Activated CD4-positive, alpha-beta T cell treated with anti-CD3 and anti-CD28 coated beads, Interleukin-2, amount 10 ng/mL, durations not matched to agents 24 days and 14 days (primary cell): ENCODE measurements at places on chromosomes 11 and 22. TPM values are rescaled to one million over a fixed set of nuclear protein-coding genes. Genes with fewer than 3 reads are reported as not detected.
A peak's percentile ranks its signal among the peaks of the same experiment; 100 is the strongest.

GRCh38 chr11:55854704-55855103 lies 16.2 kb downstream of the OR5D16 start:
- no peak for DNase-seq

DNA sequence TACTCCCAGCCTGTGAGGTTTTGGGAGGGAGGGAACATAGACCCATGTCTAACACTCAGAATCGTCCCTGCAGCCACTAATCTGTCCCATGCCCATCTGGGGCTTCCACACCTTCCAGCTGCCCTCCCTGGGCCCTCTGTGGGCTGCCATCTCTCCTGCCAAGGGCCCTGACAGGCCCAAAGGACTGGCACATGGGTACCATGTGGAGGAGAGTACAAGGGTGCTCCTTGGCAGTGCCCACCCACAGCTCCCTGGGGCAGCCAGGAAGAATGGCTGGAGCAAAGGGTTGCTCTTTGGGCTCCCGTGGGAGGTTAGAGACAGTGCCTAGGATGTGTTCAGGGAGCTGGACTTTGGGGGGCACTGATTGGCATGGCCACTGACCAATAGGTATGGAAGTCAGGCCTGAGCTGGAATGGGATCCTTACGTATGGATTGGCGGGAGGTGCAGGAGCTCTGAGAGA lies 56.8 kb downstream of the CD82 start:
- DNase-seq, result peak; percentile 54

GRCh38 chr11:67117672-67118180 lies 1.3 kb upstream of the KDM2A start:
- DNase-seq, result peak; percentile 77

DNA sequence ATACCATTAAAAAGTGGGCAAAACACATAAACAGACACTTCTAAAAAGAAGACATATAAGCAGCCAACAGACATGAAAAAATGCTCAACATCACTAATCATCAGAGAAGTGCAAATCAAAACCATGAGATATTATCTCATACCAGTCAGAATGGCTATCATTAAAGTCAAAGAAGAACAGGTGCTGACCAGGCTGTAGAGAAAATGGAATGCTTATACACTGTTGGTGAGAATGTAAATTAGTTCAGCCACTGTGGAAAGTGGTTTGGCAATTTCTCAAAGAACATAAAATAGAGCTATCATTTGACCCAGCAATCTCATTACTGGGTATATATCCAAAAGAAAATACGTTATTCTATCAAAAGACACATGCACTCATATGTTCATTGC lies 13.5 kb downstream of the OR2AT4 start:
- no peak for DNase-seq

CRYBB2 gene
- not detected in 2 replicates for total RNA-seq

APOL4 gene
- 0.17 TPM in 1 of 2 replicates, not detected in the other for total RNA-seq

GRCh38 chr11:73582653-73583052 lies 15.3 kb downstream of the FAM168A start:
- DNase-seq, result no peak

DNA sequence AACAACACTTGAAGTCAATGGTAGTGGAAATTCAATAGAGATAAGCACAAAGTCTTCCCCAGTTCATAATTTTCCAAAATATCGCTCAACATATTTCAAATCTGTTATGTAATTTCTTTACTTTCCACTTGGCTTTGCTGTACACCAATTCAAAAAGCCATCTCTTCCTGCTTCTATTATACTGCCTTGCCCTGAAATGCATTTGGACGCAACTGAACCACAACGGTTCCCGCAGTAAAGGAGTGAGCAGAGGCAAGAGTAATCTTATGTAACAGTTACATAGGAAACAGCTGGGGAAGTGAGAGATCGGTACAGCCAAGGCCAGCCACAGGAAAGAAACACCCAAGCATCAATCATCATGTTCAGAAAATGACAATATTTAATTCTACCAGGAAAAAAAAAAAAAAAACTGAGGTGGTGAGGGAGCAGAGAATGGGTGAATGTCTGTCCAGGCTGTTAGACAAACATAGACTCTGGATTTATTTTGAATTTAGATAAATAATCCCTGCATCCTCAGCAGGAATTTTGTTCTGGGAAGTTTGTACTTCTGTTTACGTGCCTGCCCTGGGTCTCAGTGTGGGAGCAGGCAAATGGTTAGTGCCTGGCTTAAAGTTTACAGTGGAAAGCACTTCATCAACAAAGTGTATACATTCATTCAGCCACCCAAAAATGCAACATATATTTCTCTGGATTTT lies 392.2 kb downstream of the ETS1 start:
- DNase-seq, result peak; percentile 84

TPBGL gene
- 0.19 and 0.61 TPM in 2 replicates for total RNA-seq

DNA sequence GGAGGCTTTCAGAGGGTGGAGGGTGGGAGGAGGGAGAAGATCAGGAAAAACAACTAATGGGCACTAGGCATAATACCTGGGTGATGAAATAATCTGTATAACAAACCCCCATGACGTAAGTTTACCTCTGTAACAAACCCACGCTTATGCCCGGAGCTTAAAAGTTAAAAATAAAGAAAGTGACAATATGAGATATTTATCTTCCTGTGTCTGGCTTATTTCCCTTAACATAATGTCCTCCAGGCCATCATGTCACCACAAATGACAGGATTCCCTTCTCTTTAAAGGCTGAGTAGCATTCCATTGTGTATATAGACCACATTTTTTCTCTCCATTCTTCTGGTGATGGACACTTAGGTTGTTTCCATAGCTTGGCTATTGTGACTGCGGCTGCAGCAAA lies 79.5 kb downstream of the BARX2 start:
- DNase-seq, result no peak

CCDC87 gene
- 0.19 and 0.21 TPM in 2 replicates for total RNA-seq

DBX1 gene
- total RNA-seq, result not detected in 2 replicates

KCTD17 gene
- total RNA-seq, result 63.2 and 66.5 TPM in 2 replicates

- no peak for DNase-seq
These were observed 310.1 kb upstream of the SORL1-AS1 start for GRCh38 chr11:121762820-121763219.

PTPRCAP gene
- 85.1 and 90.3 TPM in 2 replicates for total RNA-seq

- DNase-seq, result no peak
These were observed 7.2 kb downstream of the SNAP29 start for GRCh38 chr22:20865875-20866445.

DNA sequence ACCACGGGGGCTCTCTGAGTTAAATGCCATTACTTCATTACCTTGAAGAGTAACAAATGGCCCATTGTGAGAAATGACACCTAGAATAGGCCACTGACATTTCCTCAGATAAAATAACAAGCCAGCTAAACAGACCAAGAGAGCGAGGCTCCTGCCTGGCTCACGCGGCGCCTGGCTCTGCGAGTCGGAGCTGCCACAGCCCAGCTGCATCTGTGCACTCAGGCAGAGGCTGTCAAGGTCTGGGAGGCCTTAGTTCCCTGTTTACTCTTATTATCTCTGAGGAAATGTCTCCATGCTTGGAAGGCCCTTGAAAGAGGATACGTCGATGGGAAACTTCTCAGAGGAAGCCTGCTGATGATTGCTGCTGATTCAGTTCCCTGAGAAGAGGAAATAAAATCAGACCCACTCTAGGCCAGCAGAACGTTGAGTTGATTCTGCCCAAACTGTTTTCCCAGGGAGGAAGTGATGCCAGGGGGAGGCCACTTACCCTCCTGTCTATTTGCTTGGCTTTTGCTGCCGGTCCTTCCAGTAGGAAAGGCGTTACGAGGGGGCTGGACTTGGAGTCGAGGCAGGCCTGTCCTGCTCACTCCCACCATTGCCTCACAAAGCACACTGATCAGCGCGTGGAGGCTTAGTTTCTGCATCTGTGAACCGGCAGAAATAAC lies 208.8 kb downstream of the TBC1D22A start:
- no peak for DNase-seq

GRCh38 chr11:41775296-41775695 lies 315.8 kb upstream of the LRRC4C start:
- no peak for DNase-seq

SGSM1 gene
- 0.14 and 0.19 TPM in 2 replicates for total RNA-seq

PHLDA2 gene
- total RNA-seq, result 25.5 and 26.7 TPM in 2 replicates

TEX54 gene
- total RNA-seq, result 0.79 and 2.0 TPM in 2 replicates

DNA sequence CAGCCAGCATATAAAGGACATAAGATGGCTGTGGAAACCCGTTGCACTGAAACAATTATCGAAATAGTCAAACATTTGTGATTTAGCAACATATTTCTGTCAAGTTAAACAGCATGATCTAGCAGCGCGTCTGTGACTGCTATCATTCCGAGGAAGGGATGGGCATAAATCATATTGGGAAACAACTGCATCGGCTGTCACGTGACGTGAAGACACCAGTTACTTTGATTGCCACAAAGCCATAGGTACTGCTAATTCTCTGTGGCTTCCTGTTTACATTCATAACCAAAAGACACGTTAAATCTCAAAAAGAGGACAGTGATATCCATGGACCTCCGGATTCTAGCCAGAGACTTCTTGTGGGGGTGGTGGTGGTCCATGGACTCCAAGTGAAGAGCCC lies 87.8 kb downstream of the CACNA1I start:
- peak; percentile 83 for DNase-seq

POU2AF1 gene
- 65.6 and 68.9 TPM in 2 replicates for total RNA-seq

GAL3ST1 gene
- not detected in 2 replicates for total RNA-seq

DNA sequence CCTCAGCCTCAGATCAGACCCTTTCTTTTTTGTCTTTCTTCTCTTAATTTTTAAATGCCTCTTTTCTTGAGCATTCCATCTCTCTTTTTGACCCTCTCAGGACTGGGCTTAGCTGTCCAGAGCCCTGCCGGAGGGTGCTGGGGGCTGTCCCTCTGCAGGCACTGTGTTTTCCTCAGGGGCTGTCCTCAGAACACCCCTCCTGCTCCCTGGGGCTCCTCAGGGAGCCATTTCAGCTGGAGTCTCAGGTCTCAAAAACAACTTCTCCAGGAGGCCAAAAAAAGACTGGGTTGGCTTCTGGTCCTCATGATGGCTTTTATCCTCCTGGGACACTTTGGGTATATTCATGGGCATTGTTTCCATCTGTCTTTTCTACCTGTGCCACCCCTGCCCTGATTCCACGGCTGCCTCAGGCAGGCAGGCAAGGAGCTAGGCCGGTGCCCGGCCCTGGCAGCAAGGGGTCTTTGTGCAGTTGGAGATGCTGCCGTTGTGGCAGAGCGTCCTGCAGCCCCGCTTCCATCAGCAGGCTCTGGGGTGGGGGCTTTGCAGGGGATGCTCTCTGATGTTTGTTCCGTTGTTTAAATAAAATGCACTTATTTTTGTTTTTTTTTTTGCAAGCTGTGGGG lies 85.1 kb downstream of the CEP164 start:
- DNase-seq, result no peak

- DNase-seq, result no peak
These were observed 517.4 kb downstream of the BUD13 start for GRCh38 chr11:116255321-116255953.

RTN4R gene
- total RNA-seq, result 1.6 and 1.7 TPM in 2 replicates

DNA sequence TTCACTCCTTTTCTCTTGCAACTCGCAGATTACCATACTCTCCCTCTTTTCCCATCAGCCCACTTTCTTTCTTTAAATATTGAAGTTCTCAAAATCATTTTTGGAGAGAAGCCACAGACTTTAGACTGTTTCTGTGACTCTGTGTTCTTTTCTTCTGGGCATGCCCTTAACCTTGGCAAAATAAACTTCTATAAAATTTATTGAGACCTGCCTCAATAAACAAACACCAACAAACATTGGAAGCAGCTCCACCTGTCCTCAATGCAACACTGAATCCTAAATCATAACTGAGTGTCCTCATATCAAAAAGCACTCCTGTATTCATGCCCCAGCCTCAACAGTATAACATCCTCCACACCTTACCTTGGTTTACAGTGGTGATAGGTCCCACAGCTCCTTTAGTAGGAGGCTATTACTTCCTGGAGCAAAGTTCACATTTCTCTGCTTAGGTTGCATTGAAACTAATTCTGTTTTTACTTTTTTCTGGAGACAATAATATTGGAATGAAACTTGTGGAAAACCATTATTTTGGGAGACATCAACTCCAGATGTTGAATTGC lies 320.0 kb upstream of the LRRC4C start:
- DNase-seq, result no peak
